NCI-H1436 treated with DMSO at 0.1 percent for 48 hours (cell line): ENCODE measurements at places on chromosomes 2 and 18.

- no peak for DNase-seq
Measured at GRCh38 chr2:32758232-32758631, 130.4 kb downstream of the TTC27 start.

DNA sequence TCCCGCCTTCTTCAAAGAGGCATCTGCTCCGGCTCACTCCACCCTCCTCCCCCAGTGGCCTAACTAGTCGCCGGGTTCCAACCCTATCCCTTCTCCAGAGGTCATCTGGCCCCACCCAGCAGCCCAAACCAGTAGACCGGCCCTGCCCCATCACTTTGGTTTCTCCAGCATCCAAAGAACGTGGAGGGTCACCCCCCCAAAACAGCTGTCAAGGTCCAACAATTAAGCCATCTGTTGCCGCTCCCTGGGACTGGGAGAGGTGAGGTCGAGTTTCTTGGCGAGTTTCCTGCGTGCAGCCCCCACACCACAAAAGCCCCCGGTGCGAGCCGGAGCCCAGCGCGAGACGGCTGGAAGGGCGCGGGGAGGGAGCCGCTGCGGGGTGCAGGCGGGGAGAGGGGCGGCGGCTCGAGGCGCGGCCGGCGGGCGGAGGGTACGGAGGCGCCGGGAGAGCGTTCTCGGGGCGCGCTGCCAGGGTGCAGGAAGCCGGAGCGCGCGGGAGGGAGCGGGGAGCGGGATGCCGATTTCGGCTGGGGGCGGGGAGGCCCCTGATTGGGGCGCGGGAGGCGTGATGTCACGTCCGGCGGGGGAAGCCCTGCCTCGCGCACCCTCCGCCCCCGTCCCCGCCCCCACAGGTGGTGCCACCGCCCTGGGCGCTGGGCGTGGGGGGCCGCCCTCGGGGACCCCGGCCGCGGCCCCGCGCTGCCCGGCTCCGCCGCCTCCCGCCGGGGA, 571 bp upstream of the GPC1 start:
- no peak for DNase-seq

GRCh38 chr18:44781886-44782285, 101.2 kb downstream of the SETBP1 start:
- no peak for DNase-seq

DNA sequence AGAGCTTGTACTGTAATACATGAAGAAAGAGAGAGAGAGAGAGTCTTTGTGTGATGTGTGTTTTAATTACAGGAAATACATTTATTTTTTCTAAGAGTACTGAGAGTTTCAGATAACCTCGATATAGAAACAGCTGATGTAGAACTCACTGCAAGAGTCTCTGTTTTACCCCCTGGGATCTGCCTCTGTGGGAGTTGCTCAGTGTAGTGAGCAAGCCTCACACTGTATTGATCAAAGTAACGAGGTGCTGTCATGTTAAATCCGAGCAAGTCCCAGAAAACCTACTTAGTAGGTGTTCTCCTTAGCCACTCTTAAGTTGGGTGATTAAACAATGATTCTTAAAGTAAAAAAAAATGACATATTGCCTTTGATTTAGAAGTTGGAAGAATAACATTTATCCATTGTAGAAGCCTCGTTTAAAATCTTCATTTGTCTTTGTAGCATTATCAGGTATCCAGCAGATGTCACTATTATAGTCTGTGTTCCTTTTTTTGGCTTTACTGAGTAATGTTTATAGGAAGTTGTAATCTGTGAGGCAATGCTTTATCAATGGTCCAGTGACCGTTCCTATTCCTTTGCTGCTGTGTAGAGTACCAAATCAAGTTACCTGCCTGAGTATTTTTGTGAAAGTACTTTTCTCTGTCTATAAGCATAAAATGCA, 219.0 kb downstream of the MYO3B start:
- DNase-seq: no peak

DNA sequence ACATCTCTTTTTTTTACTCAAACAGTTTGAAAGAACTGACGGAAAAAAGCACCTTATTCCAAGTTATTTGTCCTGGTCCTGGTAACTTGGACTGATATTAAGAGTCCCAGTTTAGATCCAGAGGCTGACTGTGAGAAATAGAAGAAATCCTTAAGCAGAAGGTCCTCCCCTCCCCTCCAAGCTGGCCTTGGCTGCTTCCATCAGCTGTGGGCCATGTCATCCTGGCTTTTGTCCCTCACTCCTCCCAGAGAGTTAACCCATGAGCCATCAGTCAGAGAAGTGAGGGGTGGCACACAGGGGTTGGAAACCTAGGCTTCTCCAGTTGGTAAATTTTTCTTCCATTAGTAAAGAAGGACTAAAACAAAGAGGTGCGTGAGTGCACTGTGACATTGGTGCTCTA, 9.7 kb upstream of the NAPG start:
- no peak for DNase-seq

- no peak for DNase-seq
Measured at GRCh38 chr2:193518041-193518817, 1323.5 kb upstream of the TMEFF2 start.

DNA sequence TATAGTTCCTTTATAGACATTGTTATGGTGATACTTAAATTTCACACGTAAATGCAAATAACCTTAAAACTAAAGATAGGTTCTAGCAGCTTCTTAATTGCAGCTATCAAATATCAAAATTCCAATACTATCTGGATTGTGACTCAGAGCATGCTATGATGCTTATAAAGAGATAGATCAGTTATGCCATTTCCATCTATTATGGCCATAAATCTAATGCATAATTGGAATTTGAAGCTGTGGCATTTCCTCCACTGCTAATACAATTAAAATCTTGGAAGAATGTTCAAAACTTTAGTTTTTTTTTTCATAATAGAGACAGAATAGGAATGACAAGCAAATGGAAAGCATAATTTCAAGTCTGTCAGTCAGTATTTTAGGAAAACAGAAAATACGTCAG, 220.8 kb upstream of the GALNT5 start:
- DNase-seq: no peak

DNA sequence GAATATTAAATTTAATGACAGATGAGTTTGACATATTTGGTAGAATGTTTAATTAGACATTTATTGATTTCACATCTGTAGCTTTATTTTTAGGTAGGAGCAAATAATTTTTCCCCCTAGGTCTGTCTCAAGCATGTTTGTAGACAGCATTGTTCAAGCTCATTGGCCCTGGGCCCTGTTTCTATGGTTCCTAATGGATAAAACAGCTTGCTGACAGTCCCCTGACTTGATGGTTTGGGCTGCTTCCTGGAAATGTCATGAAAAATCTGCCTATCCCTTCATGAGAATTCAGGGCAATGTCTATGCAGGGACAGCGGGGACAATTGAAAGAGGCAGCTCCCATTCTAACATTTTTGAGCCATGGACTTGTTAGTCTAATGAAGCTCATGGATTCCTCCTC, 14.6 kb upstream of the MEP1B start:
- DNase-seq: no peak

GRCh38 chr2:118929059-118929458, 12.9 kb upstream of the MARCO start:
- no peak for DNase-seq

DNA sequence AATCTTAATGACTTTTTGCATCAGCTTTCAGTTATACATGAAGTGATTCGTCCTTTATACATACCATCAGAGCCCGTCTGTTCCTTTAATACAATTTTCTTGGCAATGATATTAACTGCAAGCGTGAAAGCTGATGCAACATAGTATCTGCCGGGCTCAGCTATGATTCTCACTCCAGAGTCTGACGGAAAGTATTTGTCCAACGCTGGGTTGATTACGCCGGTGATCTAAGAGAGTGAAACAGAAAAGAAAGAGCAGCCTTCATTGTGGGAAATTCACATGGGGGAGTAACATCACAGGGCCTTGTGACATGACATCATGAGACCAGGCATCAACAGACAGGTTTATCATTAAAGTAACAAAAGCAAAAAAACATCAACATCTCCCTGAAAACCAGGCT, 6.2 kb downstream of the ODC1 start:
- DNase-seq: no peak

DNA sequence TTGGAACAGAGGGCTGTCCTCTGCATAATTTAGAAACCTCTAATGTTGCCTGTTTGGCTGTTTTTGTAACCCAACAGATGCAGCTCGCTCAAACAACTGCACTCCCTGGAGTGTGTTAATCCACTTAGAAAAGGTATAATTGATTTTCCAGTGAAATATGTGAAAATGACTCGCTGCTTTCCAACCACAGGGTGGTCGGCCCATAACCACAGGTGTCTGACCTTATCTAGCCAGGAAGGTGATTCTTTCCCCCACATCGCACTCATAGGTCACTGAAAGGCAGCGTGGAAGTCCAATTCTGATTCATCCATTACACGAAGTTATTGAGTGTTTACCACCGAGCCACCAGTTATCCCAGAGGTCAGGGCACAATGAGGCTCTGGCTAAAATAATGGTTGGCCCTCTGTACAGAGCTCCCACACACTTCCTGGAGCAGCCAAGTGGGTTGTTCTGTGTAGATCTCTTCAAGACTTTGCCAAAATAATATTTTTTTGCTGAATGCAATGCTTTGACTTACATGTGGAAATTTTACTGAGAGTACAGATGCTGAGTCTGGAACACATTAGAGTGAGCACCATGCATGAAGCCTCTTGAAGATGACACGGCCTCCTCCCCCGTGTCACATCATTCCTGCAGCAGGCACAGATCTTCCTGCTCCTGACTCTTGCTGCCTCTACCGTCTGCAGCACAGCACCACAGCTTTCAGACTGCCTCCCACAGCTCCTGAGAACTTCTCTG, 396.2 kb downstream of the ZNF516 start:
- DNase-seq: no peak

DNA sequence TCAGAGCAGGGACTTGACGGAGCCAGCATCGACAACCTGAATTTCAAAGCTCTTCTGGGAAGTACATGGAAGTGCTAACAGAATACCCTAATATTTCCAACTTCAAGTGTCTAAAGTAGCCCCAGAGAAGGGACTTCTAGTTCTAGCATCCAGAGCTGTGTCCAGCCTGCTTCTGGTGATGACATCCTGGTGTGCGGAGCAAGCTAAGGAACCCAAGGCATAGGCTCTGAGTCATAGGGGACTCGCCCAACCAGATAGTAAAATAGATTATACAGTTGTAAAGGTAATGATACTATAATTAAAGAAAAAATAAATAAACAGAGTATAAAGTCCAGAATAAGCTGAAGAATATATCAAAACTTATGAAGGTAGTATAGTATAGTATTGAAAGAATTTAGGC, 108.1 kb upstream of the SERPINE2 start:
- no peak for DNase-seq

DNA sequence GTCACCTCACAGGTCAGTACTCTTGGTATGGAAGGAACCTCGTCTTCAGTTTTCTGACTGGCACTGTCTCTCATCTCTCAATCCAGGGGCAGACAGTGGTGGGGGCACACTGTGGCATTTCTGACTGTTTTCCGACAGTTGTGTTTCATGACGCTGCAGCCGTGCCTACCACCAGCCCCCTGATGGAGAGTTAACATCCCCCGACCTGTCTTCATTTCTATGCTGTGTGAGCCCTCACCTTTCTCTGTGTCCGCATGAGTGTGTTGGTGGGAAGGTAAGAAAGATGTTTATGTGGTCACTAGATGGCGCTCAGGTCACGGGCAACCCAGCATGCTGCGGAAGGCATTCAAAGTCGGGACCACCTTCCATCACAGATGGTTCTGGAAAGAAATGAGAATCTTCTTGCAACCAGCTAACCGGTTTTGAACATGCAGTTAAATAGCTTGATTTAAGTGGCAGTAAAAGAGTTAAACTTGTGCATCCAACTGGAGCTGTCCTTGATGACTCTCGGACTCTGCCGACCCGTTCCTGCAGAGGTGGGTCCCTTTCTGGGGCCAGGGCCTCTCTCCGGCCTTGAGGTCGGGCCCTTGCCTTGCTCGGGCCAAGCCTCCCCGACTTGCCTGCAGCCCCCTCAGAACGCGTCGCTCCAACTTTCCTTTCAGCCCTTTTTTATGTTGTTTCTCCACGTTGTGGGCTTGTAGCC, 92.4 kb downstream of the DYSF start:
- DNase-seq: no peak

GRCh38 chr2:200794143-200794542, 17.6 kb upstream of the BZW1 start:
- no peak for DNase-seq

GRCh38 chr2:236840215-236840614, 245.5 kb upstream of the COPS8 start:
- DNase-seq: no peak

DNA sequence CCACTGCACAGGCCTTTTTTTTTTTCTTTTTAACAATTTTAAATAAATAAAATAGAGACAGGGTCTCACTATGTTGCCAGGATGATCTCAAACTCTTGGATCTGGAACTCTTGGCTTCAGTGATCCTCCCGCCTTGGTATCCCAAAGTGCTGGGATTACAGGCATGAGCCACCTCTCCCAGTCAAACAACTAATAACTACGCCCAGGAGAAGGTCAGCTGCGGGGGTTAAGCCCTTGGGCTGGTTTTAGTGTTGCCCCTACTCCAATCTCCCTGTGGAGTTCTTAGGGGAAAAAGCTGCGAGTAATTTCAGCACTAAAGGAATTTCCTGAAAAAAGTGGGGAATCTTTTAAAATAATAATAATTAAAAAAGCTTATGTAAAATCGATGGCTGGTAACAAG, 96.4 kb upstream of the XPO1 start:
- DNase-seq: no peak

DNA sequence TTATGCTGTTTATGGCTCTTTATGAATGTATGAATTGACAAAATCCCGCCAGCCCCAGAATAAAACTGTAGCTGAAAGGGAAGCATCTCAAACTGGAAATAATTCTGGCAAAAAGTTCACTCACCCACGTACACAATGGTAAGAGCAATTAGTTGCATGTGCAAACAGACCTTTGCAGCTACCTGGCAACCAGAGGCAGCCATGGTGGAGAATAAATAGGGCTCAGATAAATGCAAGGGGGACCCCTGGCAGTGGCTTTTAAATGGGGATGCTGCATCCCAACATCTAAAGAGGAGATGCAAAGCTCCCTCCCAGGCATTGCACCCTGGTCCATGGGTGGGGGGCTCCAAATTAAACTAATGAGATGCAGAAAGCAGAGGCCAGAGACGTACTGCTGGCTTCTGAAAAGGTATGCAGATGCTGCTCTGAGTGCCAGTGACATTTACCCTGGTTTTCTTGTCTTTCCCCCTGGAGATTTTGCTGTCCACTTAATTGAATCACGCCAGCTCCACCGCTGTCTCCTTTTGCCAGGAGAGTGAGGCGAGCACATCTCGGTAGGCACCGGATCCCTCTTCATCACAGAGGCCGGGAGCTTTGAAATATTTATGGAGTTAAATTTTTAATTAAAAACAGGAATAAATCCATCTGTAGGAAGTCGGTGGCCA, 126.6 kb upstream of the NRP2 start:
- DNase-seq: no peak

- DNase-seq: no peak
Measured at GRCh38 chr18:52353589-52353988, 13.6 kb downstream of the DCC start.

DNA sequence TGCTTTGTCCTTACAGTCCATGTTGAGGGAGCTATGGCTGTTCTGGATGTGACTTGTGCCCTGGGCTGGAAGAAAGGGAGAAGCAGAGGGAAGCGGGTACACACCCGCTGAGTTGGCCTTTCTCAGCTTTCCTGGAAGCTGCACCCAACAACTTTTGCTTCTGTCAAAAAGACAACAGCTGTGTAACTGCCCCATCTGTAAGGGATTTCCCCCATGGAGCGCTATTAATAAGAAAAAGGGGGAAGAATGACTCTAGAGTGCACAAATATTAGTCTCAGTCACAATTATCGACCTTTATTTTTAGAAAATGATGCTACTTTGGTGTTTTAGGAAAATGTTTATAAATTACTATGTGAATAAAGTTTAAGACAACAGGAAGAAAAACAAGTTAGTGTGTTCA, 368.3 kb downstream of the RAD51AP2 start:
- DNase-seq: no peak
